ENCODE measurements at places on chromosomes 12 and 14.
A peak's percentile ranks its signal among the peaks of the same experiment; 100 is the strongest.

- DNase-seq: no peak
Measured at GRCh38 chr12:54195737-54196347, 7.1 kb upstream of the SMUG1 start.

DNA sequence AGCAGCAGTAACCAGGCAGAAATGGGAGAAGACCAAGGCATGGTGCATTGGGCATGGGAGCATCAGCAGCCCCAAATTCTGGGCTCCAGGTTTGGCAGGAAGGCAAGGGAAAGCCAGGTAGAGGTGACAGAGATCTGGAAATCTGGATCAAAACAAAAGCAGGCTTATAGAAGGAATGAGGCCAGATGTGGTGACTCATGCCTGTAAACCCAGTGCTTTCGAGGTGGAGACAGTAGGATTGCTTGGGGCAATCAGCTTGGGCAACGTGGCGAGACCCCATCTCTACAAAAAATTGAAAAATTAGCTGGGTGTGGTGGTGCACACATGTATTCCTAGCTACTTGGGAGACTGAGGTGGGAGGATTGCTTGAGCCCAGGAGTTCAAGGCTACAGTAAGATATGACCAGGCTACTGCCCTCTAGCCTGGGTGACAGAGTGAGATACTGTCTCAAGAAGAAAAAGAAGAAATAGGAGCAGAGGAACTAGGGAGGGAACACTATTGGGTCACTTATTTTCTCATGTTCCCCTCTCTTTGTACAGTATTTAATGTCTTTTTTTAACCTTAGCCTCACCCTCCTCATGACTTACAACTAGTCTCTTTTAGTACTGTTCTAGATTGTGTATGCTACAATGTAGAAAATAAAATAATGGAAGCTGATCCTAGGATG lies 25.1 kb downstream of the SLC4A8 start:
- no peak for DNase-seq

GRCh38 chr12:109695961-109696461 lies 17.6 kb upstream of the FAM222A start:
- peak; percentile 45 for DNase-seq

DNA sequence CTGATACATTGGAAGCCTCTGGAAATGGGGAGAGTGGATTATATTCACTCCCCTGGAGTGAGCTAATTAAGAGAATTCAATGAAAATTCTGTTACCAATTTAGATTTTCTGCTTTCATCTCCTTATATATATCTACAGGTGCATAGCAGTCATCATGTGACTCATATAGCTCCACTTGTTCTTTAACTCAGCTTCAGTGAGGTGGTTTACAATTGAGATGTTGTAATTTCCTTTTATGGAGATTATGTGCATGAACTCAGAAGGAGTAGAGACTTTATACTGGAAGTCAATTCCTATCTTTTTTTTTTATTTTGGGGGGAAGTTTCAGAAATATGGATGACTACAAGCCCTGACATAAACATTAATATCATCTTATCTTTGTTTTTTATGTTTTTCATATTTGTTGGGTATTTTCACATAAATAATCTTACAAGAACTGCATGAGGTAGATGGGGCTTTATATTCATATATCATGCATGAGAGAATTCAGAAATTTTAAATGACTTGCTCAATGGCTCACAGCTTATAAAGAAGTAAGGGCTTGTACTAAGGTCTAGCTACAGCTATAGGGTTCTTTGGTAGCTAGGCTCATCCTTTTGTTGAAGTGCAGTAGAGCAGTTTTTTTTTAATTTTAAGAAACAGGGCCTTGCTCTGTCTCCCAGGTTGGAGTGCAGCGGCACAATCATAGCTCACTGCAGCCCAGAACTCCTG lies 92.3 kb upstream of the SCAF11 start:
- no peak for DNase-seq

DNA sequence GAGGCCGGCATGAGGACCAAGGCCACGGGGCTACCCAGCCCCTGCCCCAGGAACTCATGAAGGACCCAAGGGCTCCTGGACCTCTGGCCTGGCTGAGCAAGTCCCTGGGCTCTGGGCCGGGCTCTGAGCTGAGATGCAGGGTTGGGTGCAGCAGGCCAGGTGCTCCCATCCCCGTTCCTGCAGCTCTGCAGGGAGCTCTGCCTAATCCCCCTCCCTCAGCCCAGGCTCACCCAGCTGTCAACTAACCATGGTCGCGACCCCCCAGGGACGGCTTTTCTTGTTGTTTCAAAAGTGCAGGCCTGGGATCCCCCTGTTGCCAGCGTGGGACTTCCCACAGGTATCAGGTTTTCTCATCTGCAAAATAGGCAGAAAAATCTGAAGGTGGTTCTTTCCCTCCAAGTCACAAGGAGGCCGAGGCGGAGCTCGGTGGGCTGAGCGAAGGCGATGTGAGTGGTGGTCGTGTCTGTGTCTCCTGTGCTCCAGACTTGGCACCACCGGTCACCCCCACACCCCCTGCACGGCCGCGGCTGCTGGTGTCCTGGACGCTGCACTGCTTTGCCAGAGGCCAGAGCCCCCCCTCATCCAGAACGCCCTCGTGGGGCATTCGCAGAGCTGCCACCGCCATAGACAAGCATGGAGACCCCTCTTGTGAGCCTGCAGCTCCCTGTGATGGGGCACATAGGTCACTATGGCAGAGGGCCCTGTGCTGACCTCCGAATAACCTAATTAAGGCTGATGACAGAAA lies 22.5 kb upstream of the GALNT9 start:
- no peak for DNase-seq

DNA sequence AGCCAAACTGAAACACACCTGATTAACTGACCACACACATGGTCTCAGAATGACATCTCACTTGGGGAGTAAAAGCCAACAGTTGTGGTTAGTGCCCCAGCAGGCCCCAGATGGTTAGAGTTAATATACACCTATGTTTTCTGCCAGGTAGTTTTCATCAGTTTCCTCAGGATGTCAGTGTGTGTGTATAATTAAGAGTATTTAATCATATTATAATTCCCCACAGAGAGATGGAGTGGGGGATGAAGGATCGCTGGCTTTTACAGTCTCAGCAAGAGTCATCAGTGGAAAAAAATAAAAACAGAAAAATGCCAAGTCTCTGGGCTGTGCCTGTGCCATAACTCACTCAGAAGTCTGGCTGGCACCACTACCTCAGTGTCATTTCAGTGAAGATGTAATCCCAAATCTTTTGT lies 412.5 kb downstream of the ZFP36L1 start:
- no peak for DNase-seq

GRCh38 chr14:97713023-97713422 lies 915.8 kb downstream of the VRK1 start:
- DNase-seq: no peak

DNA sequence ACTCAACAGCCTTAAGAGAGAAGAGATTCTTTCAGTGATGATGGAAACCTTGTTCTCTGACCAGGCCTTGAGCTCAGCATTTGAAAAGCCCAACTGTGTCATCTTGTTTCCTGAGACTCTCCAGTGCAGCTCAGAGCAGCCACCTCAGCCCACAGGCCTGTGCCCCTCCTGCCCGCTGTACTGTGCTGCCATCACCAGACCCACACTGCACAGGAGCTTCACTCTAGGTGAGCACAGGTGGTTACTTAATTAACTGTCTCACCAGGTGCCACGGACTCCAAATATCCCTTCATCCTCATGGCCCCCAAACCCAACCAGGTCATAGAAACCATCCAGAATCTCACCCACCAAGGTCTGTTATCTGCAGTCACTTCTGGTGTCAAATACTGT lies 51.3 kb downstream of the JAG2 start:
- DNase-seq: no peak

- DNase-seq: no peak
Measured at GRCh38 chr14:24941719-24942118, 108.2 kb downstream of the STXBP6 start.

GRCh38 chr12:11656550-11656949 lies 7.1 kb downstream of the ETV6 start:
- no peak for DNase-seq

- no peak for DNase-seq
Measured at GRCh38 chr14:55877942-55878341, 240.3 kb upstream of the PELI2 start.

GRCh38 chr12:24719293-24719721 lies 229.6 kb downstream of the BCAT1 start:
- DNase-seq: no peak

DNA sequence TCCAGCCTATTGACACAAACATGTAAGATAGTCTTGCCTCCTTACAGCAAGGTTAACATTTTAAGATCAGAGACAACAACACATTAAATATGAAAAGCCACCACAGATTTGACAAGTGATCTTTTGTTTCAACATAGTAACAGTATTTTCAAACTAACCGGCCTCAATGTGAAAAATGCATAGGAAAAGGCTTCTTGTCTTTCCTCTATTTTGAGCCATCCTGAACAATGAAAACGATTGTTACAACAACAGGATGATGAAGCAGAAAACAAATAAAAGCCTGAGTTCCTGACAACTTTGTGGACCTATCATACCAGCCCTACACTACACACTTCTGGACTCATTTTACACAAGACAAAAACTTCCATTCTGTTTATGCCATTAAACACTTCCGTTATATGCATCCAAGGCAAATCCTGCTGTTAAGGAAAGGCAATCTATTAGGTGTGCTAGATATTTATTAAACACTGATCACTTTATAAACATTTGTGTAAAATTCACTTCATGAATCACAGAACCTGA lies 37.3 kb downstream of the BAZ1A start:
- no peak for DNase-seq

- DNase-seq: no peak
Measured at GRCh38 chr12:87344699-87345098, 684.5 kb downstream of the C12orf50 start.

DNA sequence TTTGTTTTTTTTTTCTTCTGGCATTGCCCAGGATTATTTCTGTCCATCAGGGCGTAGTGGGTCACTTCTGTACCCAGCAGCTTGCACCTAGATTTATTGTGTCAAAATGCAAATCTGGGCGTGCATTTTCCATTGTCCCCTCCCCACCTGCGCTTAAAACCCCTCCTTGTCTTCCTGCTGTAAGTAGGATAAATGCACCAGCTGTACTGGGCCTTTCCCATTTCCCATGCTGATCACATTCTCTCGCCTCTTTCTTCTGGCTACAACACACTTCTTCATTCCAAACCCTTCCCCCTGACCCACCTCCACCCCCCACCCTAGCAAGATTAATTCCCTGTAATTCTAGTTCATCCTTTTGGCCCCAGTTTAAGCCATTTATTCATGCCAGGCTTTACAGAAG lies 128.0 kb downstream of the ETV6 start:
- no peak for DNase-seq

DNA sequence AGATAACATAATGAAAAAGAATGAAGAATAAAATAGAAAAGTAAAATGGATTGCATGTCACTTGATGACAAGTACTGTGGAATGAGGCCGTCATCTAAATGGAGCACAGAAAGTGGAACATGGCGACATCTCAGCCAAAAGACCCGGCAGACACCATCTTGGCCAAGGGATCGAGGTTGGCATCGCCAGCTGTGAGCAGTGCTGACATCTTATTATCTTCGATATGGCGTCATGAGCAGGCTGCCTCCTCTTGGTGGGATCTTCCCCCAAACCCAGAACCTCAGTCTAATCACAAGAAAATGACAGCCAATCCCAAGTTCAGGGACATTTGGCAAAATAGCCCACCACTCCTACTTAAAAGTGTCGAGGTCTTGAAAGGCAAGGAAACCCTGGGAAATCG lies 15.1 kb downstream of the SERPINA5 start:
- no peak for DNase-seq

DNA sequence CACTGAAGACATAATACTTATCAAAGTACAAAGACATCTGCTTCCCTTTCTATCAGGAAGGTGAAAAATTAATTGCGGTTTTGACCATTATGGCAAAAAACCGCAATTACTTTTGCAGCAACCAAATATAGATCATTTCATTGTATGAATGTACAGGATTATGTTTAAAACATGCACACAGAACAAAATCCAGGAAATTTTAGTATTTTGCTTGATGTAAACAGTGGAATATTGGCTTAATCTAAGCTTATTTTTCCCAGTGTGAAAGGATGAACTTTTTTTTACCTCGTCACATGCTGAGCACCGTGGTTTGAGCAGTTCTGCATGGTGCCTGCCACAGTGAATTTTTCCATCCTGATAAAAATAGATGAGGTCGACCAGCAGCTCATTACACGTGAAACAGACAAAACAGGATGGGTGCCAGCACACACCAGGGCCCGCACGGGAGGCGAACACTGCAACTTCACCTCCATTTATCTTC lies 121.2 kb downstream of the PRICKLE1 start:
- DNase-seq: no peak

- DNase-seq: no peak
Measured at GRCh38 chr12:78271546-78271945, 440.9 kb downstream of the NAV3 start.

GRCh38 chr12:78171061-78171460 lies 340.4 kb downstream of the NAV3 start:
- no peak for DNase-seq

GRCh38 chr14:79136071-79137044 lies 966.2 kb downstream of the NRXN3 start:
- no peak for DNase-seq

- no peak for DNase-seq
Measured at GRCh38 chr12:86456241-86456640, 200.1 kb upstream of the MGAT4C start.

Measured in DMS 273 treated with DMSO at 0.1 percent for 48 hours (cell line).